Activated naive CD4-positive, alpha-beta T cell treated with anti-CD3 and anti-CD28 coated beads, Interleukin-2, amount 10 ng/mL, durations not matched to agents 7 days and 5 days (primary cell): ENCODE measurements at places on chromosomes 5 and 9.

DNA sequence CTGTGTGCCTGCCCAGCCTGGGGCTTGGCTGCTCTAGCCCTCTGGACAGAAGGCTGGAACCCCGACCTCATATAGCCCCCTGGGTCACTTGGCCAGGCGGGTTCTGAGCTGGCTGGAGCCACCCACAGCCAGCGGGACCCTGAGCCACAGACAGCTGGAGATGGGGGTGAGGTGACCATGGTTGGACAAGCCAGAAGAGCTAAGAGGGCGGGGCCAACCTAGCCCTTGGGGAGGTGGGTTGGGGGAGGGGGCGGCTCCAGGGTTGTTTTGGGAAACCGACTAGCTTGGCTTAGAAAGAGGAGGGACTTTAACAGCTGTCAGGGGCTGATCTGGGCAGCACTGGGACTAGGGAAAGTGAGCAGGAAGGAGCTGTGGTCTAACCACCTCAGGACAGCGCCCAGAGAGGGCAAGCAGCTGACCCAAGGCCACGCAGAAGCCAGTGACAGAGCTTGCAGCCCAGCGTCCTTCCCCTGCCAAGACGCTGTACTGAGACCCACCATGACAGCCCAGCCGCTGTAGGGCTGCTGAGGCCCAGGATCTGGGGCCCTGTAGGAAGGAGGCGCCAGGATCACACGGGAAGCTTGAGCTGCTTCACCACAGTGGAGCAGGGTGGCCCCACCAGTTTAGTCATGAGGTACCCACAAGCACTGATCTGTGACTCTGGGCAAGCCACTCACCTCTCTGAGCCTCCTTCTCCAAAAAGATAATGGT is 2.2 kb downstream of the AIF1L start:
- H3K4me1 ChIP-seq = peaks cover 14% of the 10 kb centered on the region
- DNase-seq = no peak
- H3K27me3 ChIP-seq = peaks cover 62% of the 10 kb centered on the region
- H3K36me3 ChIP-seq = peaks cover 3% of the 10 kb centered on the region

DNA sequence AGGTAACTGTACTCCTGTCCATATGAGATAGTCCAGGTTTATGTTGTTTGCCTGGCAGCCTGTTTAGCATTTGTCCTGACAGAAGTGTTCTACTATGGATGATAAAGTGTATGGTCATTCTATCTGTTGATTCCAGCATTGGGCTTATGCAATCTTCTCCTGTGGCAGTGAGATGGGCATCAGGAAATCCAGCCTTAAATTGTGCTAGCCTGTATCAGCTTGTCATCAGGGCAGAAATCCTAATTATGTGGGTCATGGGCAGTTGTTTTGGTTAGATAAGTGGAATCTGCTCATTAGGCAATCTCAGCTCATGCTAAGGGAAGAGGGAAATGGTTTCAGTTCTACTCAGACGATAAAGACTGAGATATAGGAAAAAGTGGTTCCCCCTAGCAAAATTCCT is 247.4 kb upstream of the CHD1 start:
- H3K27ac ChIP-seq = no peak overlapping the region
- no peaks in the 10 kb centered on the region for H3K27me3 ChIP-seq
- H3K36me3 ChIP-seq = no peaks in the 10 kb centered on the region
- no peak for DNase-seq
- no peak overlapping the region for H3K4me3 ChIP-seq
- H3K4me1 ChIP-seq = no peaks in the 10 kb centered on the region

DNA sequence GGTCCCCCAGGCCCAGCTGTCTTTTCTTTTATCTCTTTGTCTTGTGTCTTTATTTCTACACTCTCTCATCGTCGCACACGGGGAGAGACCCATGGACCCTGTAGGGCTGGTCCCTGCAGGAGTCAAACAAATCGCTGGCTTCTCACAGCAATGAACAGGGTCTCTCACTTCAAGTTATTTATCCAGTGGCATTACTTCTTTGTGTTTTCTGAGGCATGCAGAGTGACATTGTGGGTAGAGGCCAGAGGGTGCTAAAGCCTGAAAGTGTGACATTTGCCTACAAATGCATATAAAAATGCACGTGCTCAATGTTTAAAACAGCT is 127.6 kb downstream of the ST8SIA4 start:
- no peak for DNase-seq
- H3K27me3 ChIP-seq = no peaks in the 10 kb centered on the region
- H3K27ac ChIP-seq = no peak overlapping the region

- H3K27ac ChIP-seq = no peak overlapping the region
- peaks cover 21% of the 10 kb centered on the region for H3K27me3 ChIP-seq
- H3K4me3 ChIP-seq = no peak overlapping the region
- H3K36me3 ChIP-seq = no peaks in the 10 kb centered on the region
These were observed 38.4 kb upstream of the RXRA start for GRCh38 chr9:134287591-134288491.

DNA sequence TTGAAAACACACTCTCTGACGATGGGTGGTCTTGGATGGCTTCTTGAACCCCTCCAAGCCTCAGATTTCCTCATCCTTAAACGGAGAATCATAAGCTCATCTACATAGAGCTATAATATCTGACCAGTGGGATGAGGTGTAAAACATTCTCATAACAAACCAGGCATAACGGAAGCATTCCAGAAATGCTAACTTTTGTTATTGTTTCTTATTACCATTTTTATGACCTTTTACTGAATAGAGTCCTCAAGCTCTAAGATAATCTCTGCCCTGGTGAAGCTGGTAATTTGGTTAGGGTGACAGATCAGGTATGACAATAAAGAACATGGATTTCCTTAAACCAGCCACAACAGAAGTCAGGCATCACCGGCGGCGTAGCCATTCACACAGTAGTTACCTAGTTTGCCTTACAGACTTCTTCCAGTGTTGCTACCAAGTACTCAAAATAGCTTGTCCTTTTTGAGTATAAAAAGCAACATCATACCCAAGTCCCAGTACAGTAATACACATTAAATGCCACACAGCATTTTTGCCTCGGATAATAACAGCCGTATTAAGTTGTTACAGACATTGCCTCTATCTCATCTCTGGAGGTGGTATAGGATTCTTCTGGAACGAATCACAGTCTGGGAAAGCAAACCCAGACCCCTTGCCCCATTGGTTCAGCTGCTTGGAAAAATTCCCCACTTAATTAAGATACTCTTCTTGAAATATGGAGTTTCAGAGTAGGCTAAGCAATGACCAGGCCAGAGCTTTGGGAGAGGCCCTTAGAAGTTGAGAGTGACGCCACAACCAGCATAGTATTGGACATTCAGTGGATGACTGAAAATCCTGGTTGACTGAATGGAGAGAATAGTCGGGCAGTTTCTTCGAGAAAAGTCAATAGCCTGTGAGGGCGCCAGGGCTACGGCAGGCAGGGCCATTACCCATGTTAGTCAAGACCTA is 252.5 kb downstream of the SLIT3 start:
- H3K36me3 ChIP-seq = no peaks in the 10 kb centered on the region
- no peaks in the 10 kb centered on the region for H3K4me1 ChIP-seq
- no peak overlapping the region for H3K4me3 ChIP-seq
